ENCODE measurements at places on chromosomes 5 and 9.

GRCh38 chr5:6081727-6082210 is 296.6 kb downstream of the MED10 start:
- DNase-seq = peak; percentile 35

DNA sequence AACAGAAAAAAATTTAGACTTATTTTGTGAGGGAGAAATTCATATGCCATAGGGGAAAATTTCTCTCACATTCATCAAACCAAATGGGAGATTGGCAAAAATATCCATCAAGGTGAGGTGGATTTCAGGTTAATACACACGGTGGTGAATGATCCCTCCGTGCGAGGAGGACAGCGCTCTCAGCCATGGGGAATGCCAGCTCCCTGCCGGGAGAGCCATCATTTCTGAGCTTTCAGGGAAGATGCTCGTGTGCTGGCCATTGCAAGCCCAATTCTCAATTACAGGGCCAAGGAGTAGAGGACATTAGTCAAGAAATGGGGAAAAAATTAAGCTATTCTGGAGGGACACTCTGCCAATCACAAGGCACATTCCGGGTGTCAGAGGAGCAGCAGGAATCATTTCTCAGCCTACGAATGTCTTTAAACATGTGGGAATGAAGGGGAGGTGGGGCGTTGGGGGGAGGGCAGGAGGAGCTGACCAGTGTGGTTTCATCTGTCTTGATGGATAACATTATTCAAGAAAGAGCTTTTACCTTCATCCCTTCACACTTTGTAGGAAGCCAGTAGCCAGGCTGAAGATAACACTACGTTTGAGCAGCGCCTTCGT is 165.5 kb downstream of the DAB2IP start:
- no peak for DNase-seq

DNA sequence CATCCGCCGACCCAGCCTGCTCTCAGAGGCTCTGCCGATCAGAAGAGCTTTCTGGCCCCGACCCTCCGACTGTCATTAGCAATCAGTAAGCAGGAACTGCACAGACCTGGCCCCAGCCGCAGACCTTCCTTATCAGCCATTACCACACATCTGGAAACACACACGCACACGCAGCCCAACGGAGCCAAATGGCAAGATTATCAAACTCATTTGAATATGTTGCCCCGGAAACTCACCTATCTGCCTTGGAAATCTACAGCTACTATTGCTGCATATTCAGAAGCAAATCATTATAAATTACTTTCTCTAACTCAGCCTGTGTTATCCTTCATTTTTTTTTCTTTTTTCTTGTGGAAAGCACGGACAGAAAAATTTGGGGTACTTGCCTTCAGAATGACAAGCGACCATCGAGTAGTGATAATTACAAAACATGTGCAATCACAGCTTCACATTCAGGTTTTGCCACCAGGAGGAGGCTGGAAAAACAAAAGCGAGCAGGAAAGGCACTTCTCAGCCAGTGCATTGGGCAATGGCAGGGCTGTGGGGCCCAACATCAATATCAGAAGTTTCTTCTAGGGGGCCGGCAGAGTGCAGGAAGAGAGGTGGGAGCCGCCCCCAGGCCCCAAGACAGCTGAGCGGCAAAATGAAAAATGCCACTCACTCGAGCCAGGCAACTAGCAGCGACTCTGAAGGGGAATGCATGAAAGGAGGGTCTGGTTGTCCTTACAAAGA is 122.3 kb downstream of the VAV2 start:
- DNase-seq = no peak

- no peak for DNase-seq
Measured at GRCh38 chr5:140563596-140563995, 802 bp downstream of the APBB3 start.

- no peak for DNase-seq
Measured at GRCh38 chr5:68748101-68748500, 345.7 kb upstream of the SLC30A5 start.

DNA sequence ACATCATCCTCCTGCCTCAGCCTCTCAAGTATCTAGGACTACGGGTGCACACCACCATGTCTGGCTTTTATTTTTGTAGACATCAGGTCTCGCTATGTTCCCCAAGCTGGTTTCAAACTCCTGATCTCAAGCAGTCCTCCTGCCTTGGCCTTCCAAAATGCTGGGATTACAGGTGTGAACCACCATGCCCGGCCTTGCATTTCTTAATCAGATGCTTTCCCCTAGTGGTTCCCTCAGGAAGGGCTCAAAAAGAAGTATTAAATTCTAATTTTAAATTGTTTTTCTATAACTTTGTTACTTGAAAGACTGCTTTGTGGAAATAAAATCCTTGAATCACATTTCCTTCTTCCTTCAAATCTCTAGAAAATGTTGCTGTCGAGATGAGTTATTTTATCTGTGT is 79.5 kb upstream of the ROR2 start:
- no peak for DNase-seq

DNA sequence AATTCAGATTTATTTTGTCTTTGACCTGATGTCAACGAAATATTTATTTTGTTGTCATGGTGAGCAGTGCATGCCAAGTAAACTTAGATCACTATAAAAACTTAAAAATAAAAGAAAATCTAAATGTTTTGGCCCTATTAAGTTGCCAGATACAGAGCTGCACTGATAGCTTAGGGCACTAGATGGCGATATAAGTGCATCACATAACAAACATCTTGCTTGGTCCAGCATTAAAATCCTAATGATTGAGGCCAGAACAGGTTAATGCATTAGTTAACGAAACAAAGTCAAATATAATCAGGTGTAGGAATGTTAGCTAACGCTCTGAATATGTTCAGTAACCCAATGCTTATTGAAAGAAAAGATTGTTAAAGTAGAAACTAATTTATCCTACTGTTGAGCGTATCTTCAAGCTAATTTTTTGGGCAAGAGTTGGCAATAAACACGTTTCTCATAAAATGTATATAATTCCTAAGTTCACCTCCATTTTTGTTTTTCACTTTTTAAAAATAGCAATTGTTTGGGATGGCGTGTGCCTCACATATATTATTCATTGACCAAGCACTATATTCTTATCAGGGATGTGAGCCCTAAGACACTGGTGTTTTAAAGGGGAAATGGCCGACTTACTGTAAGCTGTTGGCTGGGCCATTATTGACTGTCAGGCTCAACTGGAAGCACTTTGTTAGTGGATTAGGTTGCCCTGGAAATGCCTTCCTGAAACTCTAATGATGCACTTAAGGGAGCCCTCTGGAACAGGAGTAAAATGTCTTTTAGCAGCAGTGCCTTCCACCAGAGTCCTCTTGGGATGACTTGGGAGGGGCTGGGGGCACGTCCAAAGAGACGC is 33.3 kb downstream of the KCTD16 start:
- DNase-seq = peak; percentile 40

DNA sequence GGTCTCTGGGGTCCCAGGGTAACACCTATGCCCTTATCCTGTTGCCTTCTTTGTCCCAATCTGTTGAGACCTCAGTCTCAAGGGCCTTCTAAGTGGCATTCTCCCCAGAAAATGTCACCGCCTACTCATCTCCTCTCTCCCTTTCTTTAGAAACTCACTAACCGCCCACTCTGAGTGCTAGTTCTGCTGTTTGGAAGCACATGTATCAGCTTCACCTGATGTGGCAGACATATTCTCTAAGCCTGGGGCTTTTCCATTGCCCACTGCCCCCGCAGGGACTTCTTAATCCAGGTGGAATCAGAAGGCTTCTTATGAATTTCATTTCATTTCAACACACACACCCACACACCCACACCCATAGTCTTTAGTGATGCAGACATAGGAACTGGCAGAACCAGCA is 165.1 kb downstream of the ASTN2 start:
- no peak for DNase-seq

DNA sequence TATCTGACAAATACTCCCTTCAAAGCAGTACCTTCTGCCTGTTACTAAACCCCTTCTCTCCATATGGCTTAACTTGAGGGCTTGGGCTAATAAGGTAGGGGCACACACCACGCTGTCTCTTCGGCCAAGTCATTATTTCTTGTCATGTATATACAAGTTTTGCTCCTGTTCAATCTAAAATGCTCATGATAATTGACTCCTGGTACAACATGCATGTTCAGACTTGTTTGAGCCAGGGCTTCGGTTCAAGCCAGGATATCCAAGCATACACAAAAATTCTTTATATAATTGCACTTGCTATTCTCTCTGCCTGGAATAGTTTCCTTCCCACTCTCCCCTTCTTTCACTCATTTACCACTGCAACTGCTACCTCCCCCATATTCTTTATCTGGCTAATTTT is 756.0 kb upstream of the C9orf72 start:
- no peak for DNase-seq

GRCh38 chr5:2156358-2157059 is 273.8 kb upstream of the IRX4 start:
- no peak for DNase-seq
